ENCODE measurements at places on chromosomes 12 and 14.

DNA sequence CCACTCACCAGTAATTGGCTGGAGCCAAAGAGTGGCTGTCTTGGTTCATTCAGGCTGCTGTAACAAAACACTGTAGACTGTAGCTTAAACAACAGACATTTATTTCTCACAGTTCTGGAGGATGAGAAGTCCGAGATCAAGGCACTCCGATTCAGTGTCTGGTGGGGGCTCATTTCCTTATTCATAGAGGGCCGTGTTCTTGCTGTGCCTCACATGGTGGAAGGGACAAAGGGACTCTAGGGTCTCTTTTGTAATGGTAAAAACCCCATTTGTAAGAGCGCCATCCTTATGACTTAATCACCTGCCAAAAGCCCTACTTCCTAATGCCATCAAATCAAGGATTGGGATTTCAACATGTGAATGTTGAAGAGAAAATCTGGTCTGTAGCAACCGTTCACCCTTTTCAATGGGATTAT lies 34.7 kb upstream of the CDKN3 start:
- no peak for DNase-seq

DNA sequence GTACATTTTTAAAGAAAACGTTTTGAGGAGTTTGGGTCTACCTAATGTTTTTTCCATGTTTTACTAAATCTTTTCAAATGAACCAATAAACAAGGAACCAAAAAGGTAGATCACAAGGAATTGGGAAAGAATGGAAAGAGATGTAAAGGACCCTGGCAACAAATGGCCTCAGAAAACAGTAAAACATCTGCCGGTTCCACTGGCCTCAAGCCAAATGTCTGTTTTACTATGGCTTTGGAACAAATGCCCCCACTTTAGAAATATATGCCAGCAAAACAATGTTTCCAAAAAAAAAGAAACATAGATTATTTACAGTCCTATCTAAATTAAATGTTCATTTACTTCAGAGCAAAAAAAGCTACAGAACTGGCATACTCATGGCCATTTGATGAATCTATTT lies 3.0 kb downstream of the TRMT5 start:
- DNase-seq: no peak

DNA sequence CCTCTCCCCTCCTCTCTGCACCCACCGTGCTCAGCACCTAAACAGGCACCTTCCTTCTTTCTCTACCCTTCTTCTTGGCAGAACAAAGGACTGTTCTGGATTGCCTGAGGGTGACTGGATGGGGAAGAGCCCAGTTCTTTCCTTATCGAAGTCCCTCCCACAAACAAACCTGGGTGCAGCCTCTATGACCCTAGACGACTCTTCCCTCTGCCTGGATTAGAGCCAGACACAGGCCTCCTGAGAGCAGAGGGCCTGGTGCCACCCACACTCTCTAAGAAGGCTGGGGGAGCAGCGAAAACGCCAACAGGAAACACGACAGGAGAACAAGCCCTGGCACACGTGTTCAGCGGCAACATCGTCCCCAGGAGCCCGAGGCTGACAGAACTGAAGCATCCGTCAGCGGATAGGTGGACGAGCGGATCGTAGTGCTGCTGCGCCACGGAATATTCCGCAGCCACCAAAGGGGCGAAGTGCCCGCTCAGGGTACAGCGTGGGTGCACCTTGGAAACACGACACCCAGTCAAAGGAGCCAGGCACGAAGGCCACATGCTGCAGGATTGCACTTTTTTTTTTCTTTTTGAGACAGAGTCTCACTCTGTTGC lies 38.0 kb downstream of the RIMBP2 start:
- no peak for DNase-seq

- no peak for DNase-seq
Measured at GRCh38 chr14:36818794-36819384, 157.2 kb downstream of the PAX9 start.

GRCh38 chr12:106711316-106711715 lies 63.2 kb upstream of the RIC8B start:
- no peak for DNase-seq

- no peak for DNase-seq
Measured at GRCh38 chr14:90487031-90487430, 90.2 kb downstream of the CALM1 start.

- no peak for DNase-seq
Measured at GRCh38 chr12:104533134-104533533, 76.4 kb downstream of the CHST11 start.

DNA sequence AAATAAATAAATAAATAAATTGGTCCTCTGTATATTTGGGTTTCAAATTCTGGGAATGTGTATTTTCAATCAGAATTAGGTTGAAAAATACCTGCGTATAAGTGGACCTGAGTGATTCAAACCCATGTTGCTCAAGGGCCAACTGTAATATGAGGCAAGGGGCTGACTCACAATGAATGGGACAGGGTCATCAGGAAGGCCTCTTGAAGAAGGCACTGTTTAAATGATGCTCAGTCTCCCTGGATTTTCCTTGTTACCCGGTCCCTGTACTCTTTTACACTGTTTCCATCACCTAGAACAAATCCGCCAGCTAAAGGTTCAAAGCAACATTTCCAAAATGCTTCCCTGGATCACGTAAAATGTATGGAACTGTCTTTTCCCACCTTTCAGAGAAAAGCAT lies 3.8 kb downstream of the PSMB5 start:
- DNase-seq: no peak

DNA sequence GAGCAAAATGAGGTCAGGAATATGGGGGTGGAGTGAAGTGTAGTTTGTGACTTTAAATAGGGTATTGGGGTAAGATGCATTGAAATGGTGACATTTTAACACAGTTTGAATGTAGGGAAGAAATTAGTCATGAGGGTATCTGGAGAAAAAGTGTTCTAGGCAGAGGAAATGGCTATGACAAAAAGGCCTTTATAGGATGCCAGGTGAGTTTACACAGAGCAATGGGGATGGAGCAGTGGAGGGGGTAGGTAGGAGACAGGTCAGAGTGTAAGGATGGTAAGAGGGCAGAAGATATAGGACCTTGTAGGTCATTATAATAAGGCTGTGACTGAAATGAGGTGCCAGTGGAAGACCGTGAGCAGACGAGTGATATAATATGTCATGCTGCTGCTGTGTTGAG lies 30.4 kb downstream of the HEATR5A start:
- DNase-seq: no peak

GRCh38 chr14:84891404-84891803 lies 638.5 kb upstream of the FLRT2 start:
- DNase-seq: no peak

DNA sequence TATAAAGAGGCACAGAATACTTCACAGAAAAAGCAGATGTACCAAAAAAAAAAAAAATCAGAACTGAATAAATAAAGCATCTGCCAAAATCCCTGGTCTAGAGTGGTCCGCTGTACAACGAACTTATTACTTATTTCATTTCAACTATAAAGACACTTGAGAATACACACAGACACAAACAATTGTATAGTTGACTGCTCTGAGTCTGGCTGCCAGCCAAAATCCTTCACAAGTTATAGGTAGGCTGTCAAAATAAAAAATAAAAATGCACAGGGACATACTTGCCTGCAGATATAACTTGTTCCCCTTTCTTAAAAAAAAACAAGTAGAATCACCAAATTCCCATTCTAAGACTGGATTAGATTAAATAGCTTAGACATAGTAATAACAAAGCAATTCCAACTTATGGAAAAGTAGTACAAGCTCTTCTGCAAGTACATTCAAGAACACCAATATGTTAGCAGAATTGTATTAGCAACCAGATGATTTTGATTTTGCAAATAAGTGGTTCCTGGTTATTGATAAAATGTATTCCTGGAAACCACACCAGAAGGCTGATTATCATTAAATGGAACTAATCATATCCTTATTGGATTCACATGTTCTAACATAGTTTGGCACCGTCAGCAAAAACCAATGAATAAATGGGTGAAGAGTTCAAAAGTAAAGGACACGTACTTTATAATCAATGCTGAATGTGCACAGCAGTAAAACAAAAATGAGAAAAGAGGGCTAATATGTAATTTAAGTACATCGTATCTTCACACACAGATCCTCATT lies 248.5 kb downstream of the NELL2 start:
- no peak for DNase-seq

GRCh38 chr12:107788281-107788680 lies 13.8 kb downstream of the ASCL4 start:
- no peak for DNase-seq

GRCh38 chr14:104395941-104396681 lies 183.5 kb upstream of the C14orf180 start:
- DNase-seq: no peak

GRCh38 chr12:49917788-49918173 lies 14.1 kb upstream of the FAIM2 start:
- no peak for DNase-seq

DNA sequence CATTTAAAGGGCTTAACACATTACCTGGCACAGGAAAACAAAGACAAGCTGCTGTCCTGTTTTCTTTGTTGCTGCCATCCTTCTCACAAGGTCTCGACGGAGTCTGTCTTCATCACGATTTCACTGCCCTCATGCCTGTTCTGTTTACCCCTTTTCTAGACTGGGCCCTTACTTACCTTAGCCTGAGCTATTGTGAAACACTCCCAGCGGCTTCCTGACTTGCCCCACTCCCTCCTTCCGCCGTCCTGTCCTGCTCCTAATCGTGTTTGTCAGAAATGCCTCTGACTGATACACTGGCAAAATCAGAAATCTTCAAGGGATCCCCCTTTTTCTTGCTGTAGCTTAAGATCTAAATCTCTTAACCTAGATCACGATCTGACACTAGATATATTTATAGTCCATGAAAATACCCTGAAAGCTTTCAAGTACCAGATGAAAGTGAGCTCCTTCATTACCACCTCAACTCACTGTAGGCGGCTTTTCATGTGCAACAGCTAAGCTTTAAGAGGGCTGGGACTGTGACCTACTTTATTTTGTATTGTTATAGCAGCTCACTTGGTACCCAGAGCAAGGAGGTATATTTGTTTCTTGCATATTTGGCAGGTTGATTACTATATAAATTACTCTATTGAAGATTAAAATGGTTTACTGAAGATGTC lies 32.1 kb downstream of the TECPR2 start:
- no peak for DNase-seq

DNA sequence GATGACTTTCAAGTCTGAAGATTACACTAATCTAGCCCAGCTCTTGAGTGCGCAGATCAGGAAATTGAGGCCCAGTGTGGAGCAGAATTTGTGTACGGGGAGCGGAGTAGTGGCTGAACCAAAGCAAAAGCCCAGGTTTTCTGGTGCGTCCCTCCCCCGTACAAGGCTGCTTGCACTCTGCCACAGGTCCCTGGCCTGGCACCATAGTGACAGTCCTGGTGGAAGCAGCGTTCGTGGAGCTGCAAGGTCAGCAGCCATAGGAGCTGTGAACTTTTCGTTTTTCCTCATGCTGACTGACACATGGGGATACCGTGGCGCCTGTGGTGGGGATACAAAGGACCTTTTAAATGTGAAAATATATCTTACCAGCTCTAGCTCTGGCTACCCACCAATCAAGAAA lies 1.7 kb downstream of the EVL start:
- DNase-seq: no peak

- no peak for DNase-seq
Measured at GRCh38 chr12:51547606-51548005, 43.4 kb upstream of the SCN8A start.

- DNase-seq: no peak
Measured at GRCh38 chr14:63852271-63852816, 460 bp upstream of the SYNE2 start.

DNA sequence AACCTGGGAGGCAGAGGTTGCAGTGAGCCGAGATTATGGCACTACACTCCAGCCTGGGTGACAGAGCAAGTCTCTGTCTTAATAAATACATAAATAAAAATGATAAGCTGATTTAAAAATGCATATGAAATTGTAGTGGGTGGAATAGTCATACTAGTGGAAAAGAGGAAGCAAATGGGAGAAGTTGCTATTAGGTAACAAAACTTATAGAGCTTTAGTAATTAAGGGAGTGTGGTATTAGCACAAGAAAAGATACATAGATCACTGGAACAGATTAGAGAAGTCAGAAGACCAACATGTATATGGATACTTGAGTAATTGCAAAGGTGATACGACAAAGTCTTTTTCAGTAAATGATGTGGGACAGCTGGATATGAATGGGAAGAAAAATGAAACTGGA lies 26.5 kb downstream of the TECPR2 start:
- no peak for DNase-seq

GRCh38 chr14:59585891-59586554 lies 9.4 kb upstream of the CCDC175 start:
- DNase-seq: no peak

DNA sequence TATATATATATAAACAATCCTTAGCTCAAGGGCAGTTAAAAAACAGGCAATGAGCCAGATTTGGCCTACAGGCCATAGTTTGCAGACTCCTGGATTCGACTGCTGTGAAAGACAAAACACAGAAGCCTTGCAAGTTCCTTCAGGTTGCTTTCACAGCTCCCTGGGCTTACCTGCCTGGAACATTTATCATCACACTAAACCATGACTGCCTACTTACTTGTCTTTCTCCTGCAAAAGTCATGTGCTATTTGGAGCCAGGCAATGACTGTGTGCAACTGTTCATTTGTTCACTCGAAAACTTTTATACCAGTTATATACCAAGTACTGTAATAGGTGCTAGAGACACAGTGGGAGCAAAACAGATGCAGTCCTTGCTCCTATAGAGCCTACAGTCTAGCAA lies 2.2 kb upstream of the RPS6KA5 start:
- DNase-seq: no peak

DNA sequence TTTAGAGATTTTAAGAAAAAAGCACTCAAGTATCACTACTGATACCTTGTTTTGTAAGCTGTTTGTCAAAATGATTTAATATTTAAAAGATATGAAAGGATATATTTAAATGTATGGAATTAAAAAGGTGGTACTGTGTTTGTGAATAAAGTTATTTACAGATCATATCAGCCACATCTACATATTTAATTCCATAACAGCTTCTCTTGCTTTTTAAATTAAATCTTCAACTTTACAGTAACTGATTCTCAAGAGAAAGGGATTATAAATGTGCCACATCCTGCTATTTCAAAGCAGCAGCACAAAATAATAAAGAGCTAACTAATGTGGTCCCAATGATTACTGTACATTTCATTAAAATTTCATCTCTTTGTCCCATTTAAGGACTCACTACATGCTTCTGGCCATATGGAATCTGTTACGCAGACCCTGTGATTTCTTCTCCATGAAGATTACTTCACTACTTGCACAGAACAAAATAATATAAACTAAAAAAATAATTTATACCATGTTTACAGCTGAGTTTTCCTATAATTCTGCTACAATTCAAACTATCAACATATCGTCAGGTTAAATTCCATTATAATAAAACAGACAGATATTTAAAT lies 117.8 kb downstream of the MED13L start:
- DNase-seq: no peak

- DNase-seq: no peak
Measured at GRCh38 chr12:52806821-52807543, 6.9 kb downstream of the KRT4 start.

Measured in CD4-positive, alpha-beta T cell treated with Interleukin-1 beta for 1 hour (primary cell).